ENCODE measurements at places on chromosomes 11 and 22.
A peak's percentile ranks its signal among the peaks of the same experiment; 100 is the strongest.

DNA sequence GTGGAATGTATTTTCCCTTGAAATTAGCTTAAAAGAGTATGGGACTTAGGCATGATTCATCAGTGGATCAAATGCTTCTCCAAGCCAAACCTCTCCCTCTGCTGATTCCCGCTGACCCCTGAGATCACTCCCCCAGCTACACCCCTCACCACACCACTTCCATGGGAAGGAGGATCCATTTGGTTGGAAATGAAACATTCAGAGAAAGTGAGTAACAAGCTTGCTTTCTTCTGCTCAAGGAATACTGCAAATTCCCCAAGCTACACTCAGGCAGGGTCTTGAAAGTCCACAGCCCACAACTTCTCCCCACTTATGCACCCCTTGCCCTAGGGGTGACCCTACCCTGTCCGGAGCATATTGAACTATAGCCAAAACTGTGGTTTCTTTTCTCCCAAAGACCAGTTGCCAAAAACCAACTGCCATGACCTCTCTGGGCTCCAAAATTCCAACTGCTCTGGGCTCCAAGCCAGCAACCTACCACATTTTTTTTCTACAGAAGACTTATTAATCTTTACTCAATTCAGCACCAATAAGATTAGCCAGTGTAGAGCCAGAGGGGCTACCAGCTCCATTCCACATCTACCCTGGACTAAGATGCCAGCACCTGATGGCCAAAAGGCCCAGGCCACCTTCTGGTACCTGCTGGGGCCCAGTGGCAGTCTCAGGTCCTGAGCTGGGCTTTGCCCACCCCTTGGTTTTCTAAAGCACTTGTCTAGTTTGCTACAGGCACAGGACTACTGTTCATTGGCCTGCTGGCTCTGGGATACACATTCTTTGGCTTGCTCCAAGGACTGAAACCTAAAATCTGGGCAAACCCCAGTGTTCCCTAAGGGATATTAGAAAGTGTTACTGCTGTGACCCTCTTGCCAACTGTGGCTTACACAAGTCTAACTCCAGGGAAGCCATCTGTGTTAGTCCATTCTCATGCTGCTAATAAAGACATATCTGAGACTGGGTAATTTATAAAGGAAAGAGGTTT, 101.1 kb downstream of the MICAL3 start:
- DNase-seq, result no peak

GRCh38 chr11:34155757-34156062, 50.3 kb downstream of the NAT10 start:
- no peak for DNase-seq

- no peak for DNase-seq
Observed at GRCh38 chr11:38503876-38504275, 1905.8 kb upstream of the RAG2 start.

- DNase-seq, result no peak
Observed at GRCh38 chr11:17272801-17273200, 3.7 kb upstream of the NUCB2 start.

GRCh38 chr11:65141896-65142494, 7.7 kb upstream of the SYVN1 start:
- DNase-seq, result no peak

DNA sequence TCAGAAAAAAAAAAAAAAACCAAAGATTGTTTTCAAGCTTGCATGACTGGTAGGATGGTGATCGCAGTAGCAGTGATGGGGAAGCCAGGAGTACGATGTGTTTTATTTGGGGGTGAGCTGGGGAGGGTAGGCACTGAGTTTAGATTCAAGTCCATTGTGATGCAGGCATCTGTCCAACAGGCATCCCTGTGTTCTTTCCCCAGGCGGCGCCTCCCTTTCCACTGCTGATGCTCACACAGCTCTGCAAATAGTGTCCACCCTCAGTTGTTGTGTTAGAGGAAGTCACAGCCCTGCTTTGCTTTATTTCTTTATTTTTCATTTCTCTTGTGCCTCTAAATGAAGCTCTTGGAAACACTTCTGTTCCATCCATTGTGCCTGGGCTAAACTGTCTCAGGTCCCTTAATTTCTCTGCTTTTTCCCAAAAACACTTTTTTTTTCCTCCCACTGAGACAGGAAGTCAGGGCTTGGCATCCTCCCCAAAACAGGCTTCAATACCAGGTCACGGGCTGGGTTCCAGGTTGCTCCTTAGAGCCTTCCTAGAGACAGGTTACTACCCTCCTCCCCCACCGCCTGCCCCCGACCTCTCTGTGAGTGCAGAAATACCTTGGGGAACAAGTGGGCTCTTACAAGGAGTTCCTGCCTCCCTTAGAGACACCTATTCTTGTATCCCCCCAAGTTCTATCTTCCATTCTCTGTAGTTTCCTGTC, 38.6 kb upstream of the HSPA8 start:
- no peak for DNase-seq

- DNase-seq, result peak; percentile 32
Observed at GRCh38 chr11:111441443-111441842, 62.4 kb upstream of the POU2AF1 start.

DNA sequence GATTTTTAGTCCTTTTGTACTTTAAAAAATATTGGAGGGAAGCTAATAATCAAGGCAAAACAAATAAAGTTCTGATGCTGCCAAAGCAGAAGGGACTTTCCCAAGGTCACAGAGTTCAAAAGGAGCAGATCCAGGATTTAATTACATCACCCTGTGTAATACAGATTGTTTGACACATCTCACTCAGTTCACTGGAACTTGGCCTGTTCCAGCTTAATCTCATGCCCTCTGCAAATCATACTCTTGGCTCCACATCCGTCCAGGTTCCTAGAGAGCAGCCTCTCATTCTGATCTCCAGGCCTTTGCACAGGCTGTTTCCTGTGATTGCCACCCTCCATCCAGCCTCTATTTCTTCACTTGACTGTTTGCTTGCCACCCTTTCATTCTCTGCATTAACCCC, 151.7 kb downstream of the SPON1 start:
- no peak for DNase-seq

- no peak for DNase-seq
Observed at GRCh38 chr22:43992331-43992821, 31.7 kb upstream of the PARVB start.

DNA sequence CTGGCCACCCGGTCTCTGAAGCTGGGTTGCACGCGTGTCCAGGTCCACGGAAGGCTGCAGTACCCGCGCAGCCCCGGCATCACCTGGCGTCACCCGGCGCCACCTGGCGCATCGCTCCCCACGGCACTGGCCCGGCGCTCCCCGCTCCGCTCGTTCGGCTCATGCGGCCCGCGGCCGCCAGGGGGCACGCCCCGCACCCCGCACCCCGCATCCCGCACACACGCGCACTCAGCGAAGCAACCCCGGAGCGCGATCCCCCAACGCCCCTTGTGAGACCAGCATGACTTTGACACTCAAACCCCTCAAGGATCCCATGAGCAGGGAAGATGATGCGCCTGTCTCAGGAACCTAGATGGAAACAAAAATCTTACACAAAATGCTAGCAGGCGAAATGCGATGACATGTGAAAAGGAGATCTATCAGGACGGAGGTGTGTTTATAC, 11.9 kb downstream of the B3GNT6 start:
- DNase-seq, result peak; percentile 75

DNA sequence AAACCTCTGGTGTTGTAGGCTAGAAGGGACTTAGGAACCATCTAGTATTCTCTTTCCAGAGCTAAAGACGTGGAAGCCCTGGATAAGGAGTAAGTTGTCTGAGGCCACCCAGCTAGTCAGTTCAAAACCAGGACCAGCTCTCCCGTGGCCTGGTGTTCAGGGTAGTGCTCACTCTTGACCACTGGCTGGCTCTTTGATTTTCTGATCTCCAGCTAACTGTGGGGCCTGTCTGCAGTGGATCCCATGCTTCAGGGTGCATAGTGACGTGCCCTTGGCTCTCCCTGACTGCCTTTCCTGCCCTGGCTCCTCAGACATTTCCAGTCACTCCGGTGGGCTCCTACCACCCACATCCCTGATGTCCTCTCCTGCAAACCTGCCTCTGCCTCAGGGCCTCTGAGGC, 1.3 kb downstream of the CLMP start:
- no peak for DNase-seq

- DNase-seq, result no peak
Observed at GRCh38 chr22:40567106-40567505, 69.4 kb downstream of the MRTFA start.

GRCh38 chr11:84144531-84144930, 858.4 kb upstream of the CCDC90B start:
- DNase-seq, result no peak

- DNase-seq, result no peak
Observed at GRCh38 chr11:10294290-10294953, 403 bp upstream of the SBF2 start.

DNA sequence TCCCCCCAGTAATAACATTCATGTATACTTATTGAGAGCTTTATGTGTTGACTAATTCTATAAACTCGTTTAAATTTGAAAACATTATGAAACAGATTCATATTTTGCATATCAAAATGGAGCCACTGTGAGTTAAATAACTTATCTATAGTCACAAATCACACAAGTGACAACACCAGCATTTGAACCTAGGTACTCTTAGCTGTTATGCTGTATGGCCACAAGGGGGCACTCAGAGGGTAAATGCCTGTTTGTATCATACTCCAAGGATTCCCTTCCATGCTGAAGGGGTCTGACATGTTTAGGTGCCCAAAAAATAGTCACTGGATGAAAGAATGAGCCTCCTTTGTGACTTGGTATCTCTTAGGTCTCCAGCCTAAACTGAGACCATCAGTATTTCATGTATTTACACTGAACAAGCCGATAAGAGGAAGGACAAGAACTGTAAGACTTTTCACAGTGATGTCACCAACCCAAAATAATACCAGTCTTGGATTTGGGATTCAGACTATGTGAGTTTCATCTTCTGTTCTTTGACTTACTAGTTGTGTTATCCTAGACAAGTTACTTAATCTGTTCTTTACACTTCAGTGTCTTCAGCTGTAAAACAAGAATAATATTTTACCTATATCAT, 12.2 kb upstream of the OR52D1 start:
- peak; percentile 48 for DNase-seq

GRCh38 chr11:112617098-112617425, 344.2 kb upstream of the NCAM1 start:
- no peak for DNase-seq

- no peak for DNase-seq
Observed at GRCh38 chr11:78203184-78203583, 14.5 kb downstream of the USP35 start.

DNA sequence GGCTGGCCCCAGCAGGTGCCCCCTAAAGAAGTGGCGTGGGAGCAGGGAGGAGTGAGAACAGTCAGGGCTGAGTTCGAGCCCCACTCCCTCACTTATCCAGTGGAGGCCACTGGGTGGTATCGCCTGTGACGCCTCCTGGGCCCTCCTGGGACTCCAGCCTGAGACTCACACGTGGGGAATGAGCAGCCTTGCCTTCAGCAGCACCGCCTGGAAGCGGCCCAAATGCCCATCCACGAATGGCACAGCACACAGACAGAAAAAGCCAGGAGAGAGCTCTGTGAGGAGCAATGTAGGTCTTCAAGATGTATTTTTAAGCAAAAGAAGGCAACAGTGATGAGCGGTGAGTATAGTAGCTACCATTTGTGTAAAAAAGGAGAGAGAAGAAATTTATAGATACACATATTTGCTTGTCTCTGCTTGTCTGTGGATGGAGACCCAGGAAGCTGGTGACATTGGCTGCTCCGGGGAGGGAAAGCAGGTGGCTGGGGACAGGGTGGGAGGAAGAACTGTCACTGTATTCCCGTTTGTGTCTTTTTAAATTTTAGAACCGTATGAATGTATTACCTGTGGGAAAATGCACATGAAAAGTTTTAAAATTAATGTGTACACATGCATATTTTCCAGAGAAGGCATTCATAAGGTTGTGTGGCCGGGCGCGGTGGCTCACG, 13.2 kb downstream of the KCNJ4 start:
- no peak for DNase-seq

DNA sequence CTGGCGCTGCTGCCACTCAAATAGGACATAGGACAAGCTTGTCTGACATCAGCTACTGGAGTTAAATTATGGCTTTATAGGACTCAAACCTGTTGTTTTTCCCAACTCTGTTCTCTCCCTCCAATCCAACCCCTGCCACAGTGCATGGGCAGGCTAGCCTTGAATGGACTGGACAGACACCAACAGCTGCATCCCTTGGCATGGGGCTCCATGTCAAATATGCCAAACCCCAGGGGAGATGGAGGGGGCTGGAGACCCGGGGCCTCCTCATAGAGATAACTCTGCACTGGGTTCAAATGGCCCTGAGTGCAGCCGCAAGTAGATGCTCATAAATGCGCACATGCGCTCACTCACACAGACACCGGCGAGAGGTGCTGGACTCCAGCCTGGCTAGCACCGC, 28.9 kb downstream of the CD5 start:
- DNase-seq, result no peak

DNA sequence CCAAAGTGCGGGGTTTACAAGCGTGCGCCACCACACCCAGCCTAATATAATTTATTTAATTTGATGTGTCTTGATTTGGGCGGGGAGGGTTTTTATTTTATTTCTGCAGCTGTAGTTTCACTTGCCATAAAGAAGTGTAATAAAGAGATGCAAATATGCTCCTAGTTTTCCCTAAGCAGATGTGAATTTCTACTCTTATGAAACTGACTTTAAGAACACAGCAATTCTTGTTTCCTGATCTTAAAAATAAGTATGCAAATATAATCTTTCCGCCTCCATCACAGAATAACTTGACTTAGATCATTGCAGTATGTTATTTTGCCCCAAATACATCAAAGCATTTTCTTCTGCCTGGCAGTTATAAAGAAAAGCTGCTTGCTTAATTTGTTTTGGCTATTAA, 4.4 kb downstream of the SPCS2 start:
- DNase-seq, result no peak

GRCh38 chr11:100647861-100648260, 39.2 kb upstream of the ARHGAP42 start:
- no peak for DNase-seq

DNA sequence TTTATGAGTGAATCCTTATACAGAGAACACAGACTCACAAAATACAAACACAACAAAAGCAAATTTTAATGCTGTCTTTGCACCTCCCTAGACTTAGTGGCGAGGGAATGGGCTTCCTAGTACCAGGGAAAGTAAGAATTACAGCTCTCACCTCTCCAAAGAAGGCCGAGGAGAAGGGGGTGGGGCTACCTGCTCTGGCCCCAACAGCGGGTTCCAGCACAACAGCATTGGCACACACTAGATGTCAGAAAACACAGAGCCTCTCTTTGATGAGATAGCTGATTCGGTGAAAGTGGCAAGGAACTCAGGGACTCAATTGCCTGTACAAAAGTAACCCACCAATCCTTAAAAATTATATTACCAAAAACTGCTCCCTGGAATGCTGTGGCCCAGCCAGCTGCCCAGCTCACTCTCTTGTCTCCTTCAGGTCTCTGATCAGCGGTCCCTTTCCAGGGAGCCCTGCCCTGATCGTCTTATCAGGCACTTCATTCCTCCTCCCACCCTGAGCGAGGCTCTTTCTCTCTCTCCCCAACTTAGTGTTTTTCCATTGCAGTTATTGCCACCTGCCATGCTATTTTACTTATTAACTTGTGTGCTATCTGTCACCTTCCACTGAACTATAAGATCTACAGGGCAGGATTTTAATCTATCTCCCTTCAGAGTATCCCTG, 30.7 kb downstream of the SPON1 start:
- no peak for DNase-seq

DNA sequence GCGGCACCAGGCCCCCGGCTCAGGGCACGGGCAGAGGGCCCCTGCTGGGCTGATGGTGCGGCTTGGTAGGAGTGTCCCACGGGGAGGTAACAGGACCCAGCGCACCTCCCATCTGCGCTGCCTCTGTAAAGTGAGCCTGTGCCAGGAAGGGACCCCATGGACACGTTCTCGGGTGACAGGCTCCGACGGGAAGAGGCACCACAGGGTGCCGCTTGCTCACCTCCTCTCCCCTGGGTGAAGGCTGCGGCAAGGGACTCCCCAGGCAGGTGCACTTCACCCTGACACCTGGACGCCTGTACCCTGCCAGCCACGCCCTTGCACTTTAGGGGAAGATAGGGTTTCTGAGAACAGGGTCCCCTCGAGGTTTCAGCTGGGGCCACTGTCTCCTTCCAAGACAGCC, 48.1 kb downstream of the SHANK2 start:
- no peak for DNase-seq

Measured in stimulated activated CD4-positive, alpha-beta T cell treated with anti-CD3 and anti-CD28 coated beads, Interleukin-15, amount 100 ng/mL, for 24 hours (primary cell).